ENCODE measurements at places on chromosomes 3 and 15.

- no peak for DNase-seq
These were observed 74.1 kb upstream of the KBTBD8 start for GRCh38 chr3:66923969-66924368.

DNA sequence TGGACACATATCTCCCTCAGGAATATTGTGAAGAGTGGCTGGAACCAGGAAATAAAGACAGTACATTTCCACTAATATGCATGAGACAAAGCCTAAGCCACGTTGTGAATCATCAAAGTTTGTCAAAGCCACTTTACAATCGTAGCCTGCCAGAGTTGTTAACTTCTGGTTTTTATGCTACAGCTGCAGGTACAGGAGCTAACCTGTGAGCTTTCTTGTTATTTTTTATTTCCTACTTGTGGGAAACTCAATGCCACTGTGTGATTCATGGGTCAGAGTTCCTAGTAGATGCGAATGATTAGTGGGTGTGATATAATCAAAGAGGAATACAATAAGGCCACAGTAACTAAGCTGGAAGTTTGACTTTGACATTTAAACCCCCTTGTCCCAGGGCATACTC lies 44.4 kb upstream of the TEX9 start:
- no peak for DNase-seq

- no peak for DNase-seq
These were observed 42.2 kb downstream of the DPH3 start for GRCh38 chr3:16222547-16222946.

DNA sequence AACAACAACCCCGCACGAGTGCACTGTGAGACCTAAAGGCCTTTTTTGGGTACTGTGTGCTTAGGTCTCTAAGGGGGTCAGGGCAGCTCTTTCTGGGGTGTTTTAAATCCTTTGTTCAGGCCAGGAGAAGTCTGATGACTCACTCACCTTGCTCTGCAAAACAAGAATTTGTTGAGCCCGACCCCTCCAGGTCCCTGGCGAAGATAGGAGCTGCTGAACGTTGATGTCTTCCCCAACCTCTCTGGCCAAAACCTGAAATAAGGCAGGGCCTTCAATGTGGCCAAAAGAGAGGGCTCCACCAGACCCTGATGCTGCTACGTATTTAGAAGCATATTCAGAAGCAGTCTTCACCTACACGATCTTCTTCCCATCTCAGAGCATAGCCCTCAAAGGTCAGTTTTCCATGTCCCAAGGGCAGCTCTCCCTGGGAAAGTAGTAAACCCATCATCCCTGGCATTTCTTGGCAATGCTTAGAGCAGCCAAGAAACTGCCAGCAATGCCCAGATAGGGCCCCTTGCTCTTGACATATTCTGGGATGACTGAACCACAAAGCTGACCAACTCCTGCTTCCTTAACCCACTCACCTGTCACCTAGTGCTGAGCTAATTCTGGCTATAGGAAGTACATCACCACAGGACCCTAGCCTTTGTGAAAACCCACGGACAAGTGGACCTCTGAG lies 27.1 kb downstream of the CCDC13 start:
- no peak for DNase-seq

- no peak for DNase-seq
These were observed 198.6 kb downstream of the KBTBD8 start for GRCh38 chr3:67196677-67197076.

Measured in vagina (tissue), 2 donors.